Dermis lymphatic vessel endothelial cell (primary cell): ENCODE measurements at places on chromosomes 16 and 17. TPM values are rescaled to one million over a fixed set of nuclear protein-coding genes. Genes with fewer than 3 reads are reported as not detected.

Gene PMFBP1
- under 0.01 and 0.11 TPM in 2 replicates for total RNA-seq

Gene CCL7
- 0.09 TPM in 1 of 2 replicates, not detected in the other for total RNA-seq

Gene EFCAB13
- 11.4 and 13.1 TPM in 2 replicates for total RNA-seq

Gene C16orf74
- 4.8 and 5.3 TPM in 2 replicates for total RNA-seq

Gene HOXB8
- 0.09 and 1.7 TPM in 2 replicates for total RNA-seq

Gene OR4D1
- not detected in 2 replicates for total RNA-seq

Gene DNAH9
- not detected in 2 replicates for total RNA-seq

Gene GAN
- total RNA-seq: 5.4 and 7.0 TPM in 2 replicates

Gene DHRS7C
- total RNA-seq: not detected in 2 replicates

Gene PERCC1
- not detected in 2 replicates for total RNA-seq

Gene TPSG1
- total RNA-seq: not detected in 2 replicates

Gene SLC2A4
- 0.69 and 1.6 TPM in 2 replicates for total RNA-seq

Gene ZSCAN32
- 10.1 and 12.2 TPM in 2 replicates for total RNA-seq

Gene RPS15A
- 2,183 and 2,490 TPM in 2 replicates for total RNA-seq

Gene ABCC12
- not detected in 2 replicates for total RNA-seq

Gene KRTAP1-1
- not detected in 2 replicates for total RNA-seq
